ENCODE measurements at places on chromosomes 12 and 14. TPM values are rescaled to one million over a fixed set of nuclear protein-coding genes. Genes with fewer than 3 reads are reported as not detected.
A peak's percentile ranks its signal among the peaks of the same experiment; 100 is the strongest.

The KLRC2 gene
- polyA plus RNA-seq: 0.42 TPM

The GPR65 gene
- not detected for polyA plus RNA-seq

The P2RX2 gene
- not detected for polyA plus RNA-seq

The IAPP gene
- polyA plus RNA-seq: not detected

The CLEC1B gene
- not detected for polyA plus RNA-seq

The ADIPOR2 gene
- 59.8 TPM for polyA plus RNA-seq

DNA sequence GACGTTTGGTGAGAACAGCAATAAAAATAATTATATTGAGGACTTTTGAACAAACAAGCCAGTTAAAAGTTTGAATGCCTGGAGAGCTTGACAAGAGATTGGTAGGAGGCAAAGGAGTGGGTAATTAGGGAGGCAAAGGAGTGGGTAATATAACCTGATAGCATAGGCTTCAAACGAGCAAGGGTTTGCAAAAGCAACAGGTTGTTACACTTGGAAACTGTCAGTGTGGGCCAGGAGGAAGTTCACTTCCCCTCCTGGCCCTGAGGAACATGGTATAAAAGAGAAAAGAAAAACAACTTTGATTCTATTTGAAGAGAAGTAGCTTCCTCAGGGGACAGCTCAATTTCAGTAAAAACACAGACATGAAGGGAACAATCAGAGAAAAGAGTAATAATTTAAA, 121.7 kb downstream of the CCER1 start:
- DNase-seq: no peak

DNA sequence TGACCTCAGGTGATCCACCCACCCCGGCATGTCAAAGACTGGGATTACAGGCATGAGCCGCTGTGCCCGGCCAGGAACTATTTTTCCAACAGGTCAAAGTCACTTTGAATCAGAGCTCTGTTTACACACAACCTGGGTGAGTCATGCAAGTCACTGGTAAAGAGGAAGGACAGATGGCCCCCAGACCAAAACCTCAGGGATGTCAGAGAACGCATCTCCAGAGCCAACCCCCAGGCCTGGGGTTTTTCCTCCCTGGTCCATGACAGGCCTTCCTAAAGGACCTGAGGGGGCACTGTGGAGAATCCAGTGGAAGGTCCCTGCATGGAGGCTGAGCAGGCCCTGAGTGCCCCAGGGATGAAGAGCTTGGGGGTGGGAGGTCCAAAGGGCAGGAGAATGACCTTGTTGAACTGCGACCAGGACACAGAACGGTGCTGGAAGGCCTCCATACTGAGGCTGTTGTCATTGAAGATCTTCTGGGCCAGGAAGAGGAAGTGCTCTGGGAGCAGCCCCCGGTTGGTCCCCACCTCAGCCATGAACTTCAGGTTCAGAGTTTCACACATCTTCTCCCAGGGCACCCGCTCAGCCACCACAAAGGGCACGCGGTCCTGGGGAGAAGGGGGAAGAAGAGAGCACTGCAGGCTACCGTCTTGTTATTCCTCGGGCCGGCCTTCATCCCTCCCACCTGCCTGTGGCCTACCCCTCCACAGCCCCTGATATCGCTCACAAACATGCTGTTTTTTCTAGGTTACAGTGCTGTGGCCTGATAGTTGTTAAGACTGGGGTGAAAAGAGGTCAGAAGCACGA, 9.1 kb downstream of the STAT6 start:
- DNase-seq: peak; percentile 66

GRCh38 chr14:71753126-71753830, 179.0 kb upstream of the RGS6 start:
- DNase-seq: peak; percentile 62

DNA sequence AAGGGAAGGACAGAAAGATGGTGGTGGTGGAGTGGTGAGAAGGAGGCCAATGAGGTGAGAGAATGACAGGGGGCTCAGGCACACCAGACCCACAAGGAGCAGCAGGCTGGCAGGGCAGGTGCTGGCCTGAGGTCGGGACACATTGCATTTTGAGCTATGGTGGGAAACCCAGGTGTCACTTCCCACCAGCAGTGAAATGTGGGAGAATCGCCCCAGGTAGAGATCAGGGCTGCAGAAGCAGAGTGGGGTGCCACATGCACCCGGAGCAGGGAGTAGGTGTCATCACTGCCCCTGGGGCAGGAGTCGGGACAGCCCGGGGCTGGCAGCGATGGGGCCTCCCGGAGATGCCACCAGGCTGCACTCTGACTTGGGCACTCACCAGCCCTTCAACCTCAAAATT, 315.8 kb downstream of the BCL11B start:
- DNase-seq: no peak

DNA sequence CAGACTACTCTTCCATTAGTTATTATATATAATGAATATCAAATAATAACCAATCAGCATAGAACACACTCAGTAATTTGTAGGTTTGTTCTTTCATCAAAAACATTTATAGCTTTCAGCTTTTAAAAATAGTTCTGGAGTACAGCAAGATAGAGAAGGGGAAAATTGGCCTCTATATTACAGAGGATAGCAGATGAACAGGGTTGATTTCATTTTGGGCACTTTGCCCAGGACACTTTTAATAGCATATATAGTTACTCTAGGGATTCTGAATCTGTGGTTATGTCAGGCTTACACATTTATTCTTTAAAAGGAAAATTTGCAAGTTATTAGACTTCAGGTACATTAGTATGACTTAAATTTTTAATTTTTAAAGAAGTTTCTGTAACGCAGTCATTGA, 52.6 kb downstream of the IFT81 start:
- no peak for DNase-seq

DNA sequence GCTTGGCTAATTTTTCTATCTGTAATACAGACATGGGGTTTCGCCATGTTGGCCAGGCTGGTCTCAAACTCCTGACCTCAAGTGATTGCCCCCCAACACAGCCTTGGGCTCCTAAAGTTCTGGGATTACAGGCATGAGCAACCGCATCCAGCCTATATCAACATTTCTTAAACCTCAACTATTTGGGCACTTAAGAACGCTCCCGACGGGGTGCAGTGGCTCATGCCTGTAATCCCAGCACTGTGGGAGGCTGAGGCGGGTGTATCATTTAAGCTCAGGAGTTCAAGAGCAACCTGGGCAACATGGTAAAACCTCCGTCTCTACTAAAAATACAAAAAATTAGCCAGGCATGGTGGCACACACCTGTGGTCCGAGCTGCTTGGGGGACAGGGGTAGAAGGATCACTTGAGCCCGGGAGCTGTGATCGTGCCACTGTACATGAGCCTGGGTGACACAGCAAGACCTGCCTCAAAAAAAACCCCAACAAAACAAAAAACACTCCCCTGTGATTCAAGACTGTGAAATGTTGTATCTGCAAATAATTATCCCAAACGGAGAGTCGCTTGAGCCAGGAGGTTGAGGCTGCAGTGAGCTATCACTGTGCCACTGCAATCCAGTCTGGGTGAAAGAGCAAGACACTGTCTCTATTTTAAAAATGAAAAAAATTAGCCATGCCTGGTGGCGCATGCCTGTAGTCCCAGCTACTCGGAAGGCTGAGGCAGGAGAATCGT, 21.5 kb downstream of the PPTC7 start:
- DNase-seq: peak; percentile 46

DNA sequence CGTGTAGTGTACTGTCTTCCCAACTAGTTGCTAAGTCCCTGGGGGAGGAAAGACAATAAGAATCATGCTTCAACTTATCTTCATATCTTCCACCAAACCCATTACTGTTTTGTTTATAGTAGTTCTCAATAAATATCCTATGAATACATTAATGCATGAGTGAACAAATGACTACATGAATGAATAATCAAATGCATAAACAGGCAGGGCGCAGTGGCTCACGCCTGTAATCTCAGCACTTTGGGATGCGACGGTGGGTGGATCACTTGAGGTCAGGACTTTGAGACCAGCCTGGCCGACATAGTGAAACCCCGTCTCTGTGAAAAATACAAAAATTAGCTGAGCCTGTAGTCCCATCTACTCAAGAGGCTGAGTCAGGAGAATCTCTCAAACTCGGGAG, 32.1 kb upstream of the NR2C1 start:
- DNase-seq: no peak

DNA sequence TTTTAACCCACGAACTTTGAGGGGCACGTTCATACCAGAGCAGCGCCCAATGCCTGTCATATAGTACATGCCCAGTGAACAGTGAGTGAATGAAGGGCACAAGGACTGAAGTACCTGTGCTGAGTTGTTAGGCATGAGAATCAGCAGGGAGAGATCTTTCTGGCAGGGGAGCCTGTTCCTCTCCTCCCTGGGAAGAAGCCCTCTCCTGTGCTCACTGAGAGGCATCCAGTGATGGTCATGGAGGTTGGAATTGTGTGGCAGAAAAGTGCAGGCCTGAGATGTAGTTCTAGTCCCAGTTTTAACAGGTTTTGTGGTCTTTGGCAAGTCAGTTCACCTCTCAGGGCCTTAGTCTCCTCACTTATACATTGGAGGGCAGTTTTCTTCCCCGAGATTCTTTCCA, 20.6 kb downstream of the TEAD4 start:
- no peak for DNase-seq

GRCh38 chr12:44689587-44689986, 186.5 kb downstream of the NELL2 start:
- no peak for DNase-seq

DNA sequence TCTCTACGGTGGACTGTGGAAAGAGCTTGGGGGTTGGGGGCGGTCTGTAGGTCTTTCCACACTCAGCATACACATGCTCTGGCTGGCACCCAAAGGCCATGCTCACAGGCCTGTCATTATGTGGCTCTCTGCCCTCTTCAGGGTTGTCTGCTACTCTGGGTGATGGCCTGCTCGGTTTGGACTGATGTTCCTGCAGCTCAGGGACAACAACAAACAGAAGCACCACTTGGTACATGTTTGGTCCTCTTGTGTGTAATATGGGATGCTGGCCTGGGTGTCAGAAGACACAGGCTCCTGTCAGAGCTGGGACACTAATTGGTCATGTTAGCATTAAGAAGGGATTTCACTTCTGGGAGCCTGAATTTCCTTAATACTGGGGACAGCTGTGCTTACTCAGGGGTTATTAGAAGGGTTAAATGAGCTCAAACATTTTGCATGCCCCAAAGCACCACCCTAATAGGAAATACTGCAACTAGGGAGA, 32.7 kb upstream of the SELPLG start:
- DNase-seq: no peak

DNA sequence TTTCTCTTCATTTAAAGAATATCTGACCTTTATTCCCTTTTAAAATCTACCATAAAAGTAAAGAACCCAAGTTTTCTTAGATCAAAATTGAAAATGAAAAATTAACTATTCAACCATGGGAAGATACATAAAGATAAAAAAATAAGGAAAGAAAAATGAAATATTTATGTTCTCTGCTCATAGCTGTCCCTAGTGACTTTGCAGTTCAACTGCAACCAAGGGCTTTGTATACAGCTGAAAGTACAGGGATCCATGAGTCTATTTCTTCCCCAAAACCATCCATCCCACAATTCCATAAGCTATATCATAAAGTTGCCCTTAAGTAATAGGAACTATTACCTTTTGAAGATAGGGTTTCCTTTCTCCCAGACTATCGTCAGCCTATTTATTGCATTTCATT, 113.1 kb downstream of the ITPR2 start:
- no peak for DNase-seq

DNA sequence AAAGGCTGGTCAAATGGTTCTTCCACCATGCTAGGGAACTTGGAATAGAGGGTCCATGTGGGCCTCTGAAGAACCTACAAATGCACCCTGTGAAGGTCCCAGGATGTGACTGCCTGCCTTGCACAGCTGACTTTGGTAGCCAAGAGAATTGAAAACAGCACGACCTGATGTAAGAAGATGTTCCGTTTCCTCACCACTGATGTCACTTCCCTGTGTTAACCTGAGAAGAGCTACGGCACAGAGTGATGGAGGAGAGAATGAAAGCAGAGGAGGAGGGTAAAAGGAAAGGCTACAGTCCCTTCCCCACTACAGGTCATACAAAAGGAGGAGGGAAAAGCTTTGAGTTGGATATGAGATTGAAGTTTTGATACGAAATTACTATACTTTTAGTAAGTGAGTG, 328.8 kb downstream of the RGS6 start:
- no peak for DNase-seq

GRCh38 chr14:91078095-91078737, 17.8 kb upstream of the RPS6KA5 start:
- no peak for DNase-seq

- DNase-seq: peak; percentile 82
Observed at GRCh38 chr12:124906606-124907261, 7.7 kb downstream of the UBC start.

DNA sequence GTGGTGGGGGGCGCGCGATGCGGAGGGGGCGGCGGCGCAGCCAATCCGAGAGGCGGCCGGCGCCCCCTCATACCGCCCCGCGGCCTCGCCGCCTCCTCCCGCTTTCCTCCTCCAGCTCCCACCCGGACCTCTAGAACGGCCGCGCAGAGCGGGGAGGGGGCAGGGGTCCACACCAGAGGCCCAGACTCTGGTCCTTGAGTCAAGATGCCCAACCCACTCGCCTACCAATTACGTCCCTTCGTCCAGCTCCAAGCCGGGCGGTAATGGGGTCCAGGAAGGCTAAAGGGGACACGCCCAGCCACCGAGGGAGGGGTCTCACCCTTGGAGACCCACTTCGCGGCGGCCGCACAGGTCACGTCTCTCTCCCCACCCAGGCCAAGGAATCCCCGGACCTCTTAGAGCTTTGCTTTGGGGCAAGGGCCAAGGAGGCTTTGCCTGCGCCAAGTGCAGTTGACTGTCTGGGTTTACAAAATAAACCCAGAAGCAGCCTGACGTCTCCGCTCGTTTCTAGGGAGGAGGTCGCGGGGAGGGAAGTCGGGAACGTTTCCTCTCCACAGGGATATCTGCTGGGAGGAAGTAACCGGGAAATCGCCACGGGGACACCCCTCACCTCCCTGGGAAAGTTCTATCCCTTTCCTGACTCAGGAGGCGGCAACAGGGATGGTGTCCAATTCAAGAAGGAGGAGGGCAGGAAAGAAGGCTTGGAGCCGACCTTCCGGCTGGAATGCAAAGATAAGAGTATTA, 394 bp upstream of the AMIGO2 start:
- DNase-seq: peak; percentile 95

- no peak for DNase-seq
Observed at GRCh38 chr12:98328467-98328866, 186.9 kb upstream of the TMPO start.

- no peak for DNase-seq
Observed at GRCh38 chr14:103385929-103386712, 906 bp downstream of the MARK3 start.

GRCh38 chr12:26431211-26431610, 235.8 kb downstream of the SSPN start:
- DNase-seq: no peak

DNA sequence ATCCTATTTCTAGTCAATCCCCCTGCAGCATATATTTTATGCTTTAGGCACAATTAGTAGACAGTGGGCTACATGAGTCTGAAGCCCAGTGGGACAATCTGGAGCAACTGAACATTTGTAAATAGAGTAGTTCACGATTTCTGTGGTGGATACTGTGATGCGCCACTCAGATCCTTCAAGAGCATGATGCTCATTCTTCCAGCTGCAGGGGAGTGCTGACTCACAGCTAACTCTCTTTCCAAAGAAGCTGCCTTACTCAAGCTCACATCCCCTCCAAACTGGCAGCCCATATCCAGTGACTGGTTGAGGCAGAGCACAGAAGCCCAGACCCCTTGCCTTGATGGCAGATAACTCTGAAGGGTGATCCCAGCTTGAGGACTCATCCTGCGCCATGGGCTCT, 224.2 kb upstream of the EEA1 start:
- DNase-seq: no peak

Measured in A549 (cell line).